CD4-positive, alpha-beta T cell treated with Interleukin-4 for 4 hours (primary cell): ENCODE measurements at places on chromosomes 1 and 21.

- DNase-seq: no peak
Measured at GRCh38 chr1:35838693-35839245, 31.0 kb downstream of the AGO4 start.

DNA sequence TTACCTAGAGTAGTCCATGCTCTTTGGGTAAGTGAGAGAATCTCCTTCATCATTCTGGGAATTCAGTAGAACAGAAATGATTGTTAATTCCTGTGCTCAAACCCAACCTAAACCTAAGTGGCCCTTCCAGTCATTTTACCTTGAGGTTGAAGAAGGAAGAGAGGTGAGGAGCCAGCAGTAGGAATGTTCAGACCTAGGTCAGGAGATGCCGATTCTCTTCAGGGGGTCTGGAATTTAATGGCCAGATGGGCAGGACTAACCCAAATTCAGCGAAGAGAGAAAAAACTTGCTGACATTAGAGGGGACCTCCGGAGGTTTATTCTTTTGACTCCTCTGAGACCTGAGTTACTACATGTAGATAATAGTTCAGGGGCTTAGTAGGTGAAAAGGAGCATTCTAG, 16.5 kb upstream of the OR2B11 start:
- no peak for DNase-seq

GRCh38 chr21:14285147-14285761, 69.3 kb downstream of the RBM11 start:
- no peak for DNase-seq

DNA sequence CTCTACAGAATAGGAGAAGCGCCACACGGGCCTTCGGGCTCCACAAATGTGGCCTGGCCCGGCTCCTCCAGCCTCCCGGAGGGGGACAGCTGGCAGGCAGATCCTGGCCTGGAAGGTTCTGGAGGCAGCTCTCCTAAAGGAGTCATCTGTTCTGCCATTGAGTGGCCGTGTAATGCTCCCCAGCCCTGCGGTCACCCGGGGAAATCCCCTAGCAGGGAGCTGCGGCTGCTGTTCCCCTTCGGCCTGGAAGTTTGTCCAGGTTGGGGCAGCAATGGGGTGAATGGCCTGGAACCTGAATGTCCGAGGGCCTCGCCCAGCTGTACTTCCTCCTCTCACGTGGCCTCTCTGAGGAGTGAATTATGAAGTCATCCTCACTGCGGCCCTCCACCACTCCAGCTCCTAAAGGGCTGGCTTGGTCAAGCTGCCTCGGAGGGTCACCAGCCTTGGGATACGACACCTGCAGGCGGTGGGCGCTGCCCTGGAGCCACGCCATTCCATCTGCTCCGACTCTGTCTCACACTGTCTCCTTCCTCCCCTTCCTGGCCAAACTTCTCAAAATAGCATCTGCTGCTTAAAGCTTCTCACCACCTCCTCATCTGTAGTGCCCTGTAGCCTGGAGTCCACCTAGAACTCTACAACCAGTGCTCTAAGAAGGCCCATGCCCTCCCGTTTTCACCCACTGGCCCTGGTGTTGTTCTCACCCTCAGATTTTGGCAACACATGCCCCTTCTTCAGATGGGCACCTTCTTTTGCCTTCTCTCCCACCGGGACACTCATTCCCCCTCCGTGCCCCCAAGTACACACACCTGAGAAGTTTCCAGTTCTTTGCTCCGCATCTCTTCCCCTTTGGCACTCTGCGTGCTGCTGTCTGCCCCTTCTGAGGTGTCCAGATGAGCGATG, 54.4 kb upstream of the TMPRSS2 start:
- DNase-seq: no peak

- DNase-seq: no peak
Measured at GRCh38 chr1:38839363-38839762, 20.2 kb downstream of the RRAGC start.

GRCh38 chr1:112297536-112297935, 98.5 kb upstream of the CTTNBP2NL start:
- DNase-seq: no peak

DNA sequence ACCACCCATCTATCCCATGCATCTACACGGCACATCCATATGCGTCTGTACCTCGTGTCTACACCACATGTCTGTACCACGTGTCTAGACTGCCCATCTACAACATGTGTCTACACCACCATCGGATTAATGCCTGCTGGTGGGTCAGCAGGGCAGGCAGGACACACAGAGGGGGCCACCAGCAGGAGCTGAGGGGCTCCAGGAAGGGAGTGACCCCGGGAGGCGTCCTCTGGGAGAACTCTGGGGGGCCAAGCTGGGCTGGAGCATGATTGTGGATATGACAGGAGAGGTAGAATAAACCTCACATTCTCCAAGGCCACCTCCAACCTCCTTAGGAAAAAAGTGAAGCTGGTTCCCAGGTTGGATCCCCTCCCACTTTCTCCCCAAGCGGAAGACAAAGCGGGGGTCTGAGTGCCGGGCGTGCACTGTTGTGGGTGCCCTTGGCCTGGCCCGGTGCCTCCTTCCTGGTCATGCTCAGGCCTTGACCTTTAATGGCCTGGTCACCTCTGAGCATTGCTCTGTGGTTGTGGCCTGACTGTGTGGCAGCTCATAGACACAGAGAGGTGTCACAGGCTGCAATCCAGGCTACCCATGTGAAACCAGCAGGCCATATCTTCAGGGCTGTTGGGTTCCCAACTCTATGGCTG, 881 bp upstream of the ACTRT2 start:
- no peak for DNase-seq

DNA sequence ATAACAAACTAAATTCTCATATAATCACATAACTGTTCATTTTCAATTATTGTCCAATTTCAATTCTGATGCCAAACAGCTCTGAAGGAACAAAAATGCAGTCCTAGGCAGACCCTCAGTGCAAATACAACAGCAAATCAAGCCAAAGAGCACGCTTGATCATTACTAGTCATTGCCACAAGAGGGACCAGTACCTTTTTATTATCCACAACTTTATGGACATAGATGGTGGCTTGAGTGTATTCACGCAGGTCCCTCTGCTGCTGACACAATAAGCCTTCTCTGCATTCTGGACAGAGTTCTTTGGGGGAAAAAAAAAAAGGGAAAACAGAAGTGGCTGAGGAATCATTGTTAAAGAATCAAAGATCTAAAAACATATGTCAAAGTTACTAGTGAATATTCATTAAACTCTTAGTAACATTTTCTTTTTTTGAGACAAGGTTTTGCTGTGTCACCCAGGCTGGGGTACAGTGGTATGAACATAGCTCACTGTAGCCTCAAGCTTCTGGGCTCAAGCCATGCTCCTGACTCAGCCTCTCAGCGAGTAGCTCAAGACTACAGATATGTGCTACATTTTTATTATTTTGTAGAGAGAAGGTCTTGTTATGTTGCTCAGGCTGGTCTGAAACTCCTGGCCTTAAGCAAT, 34.3 kb upstream of the RAP1GAP start:
- DNase-seq: no peak

- DNase-seq: no peak
Measured at GRCh38 chr21:33964706-33965325, 49.2 kb upstream of the ATP5PO start.

GRCh38 chr1:202249846-202250245, 56.2 kb downstream of the LGR6 start:
- DNase-seq: no peak

DNA sequence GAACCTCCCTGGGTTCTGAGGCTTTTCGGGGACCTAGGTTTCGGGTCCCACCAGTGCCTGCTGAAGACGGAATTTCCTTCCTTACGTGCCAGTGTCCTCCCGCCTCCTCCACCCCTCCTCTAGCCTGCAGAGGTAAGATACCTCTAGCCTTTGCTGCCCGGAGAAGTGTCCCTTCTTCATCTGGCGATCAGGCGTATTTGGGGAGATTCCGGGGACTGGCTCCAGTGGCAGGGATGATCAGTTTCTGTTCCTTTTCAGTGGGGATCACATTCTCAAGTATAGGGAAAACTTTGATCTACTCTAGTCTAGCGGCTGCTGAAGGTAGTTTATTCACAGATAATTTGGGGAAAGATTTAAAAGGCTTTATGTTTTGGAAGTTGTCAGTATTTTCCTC, 674 bp downstream of the CEP350 start:
- peak; percentile 9 for DNase-seq

- DNase-seq: no peak
Measured at GRCh38 chr1:183124259-183124658, 61.8 kb upstream of the LAMC2 start.

DNA sequence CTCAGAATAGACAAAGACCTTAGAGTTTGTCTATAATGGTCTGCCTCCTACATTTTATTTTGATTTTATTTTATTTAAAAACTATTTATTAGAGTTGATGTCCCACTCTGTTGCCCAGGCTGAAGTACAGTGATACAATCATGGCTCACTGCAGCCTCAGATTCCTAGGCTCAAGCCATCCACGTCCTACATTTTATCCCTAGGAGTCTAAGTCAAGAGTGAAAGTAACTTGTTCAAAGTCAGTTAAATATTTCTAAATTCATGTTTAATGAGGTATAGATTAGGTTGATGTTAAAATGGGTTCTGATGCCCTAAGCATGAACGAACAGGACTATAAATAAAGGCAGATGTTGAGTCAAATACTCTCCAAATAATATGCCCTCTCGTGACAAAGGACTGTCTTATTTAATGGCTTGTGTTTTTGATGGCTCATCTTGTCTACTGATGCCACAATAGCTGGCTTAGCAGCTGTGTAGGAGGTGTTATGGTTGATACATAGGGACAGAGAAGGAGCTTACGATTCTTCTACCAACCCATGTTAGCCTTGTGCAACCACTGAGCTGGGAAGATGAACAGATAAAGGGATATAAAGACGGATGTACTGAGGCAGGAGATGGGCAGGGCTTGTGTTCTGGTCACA, 66.0 kb upstream of the CR1L start:
- no peak for DNase-seq

- DNase-seq: no peak
Measured at GRCh38 chr21:34593954-34594531, 20.9 kb downstream of the RCAN1 start.

DNA sequence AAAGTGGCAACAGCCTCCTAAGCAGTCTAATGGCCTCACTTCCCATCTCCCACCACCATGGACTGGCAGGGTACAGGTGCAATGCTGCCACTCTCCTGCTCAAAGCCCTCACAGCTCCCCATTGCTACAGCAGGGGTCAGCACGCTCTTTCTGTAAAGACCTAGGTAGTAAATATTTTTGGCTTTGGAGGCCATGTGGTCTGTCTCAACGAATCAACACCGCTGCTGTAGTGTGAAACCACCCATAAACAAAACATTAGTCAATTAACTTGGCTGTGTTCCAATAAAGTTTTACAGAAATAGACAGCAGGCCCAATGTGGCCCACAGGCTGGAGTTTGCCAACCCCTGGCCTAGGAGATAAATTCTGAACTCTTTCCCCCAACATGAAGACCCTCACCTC, 44.6 kb upstream of the TMEM125 start:
- DNase-seq: no peak

GRCh38 chr1:246565751-246566127, 322 bp downstream of the TFB2M start:
- DNase-seq: no peak

- peak; percentile 90 for DNase-seq
Measured at GRCh38 chr1:225467193-225468020, 39.6 kb upstream of the LBR start.

DNA sequence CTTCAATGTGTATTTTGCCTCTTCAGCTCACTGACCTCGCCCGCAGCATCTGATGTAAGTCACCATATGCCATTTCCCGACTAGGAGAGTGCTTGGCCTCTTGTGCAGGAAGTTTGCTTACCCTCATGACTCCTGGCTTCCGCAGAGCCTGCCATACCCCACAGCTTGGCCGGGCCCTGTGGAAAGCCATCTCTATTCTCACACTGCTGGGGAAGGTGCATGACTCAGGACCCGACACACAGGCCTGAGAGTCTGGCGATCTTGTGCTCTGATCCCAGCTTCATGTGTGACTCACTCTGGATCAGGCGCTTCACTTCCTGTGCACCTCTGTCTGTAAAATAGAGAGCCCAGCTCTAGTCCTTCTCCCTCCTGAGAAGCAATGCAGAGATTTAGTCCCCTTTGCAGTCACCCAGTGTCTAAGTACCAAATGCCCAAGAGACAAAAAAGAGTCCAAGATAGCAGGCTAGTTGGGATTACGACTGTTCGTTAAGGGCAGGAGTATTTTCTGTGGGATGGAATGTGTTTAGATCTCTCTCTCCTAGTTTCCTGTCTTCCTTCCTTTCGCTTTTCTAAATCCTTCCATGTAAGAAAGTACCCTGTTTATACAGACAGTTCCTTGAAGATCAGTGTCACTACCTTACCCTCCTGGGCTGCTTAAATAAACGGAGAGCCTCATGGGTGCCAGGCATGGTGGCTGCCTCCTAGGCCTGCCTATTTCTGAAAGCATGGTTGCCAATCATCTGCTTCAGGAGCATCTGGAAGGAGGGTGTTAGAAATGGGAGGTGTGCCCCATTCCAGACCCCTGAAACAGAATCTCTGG, 62.8 kb upstream of the KIF26B start:
- DNase-seq: no peak

- DNase-seq: no peak
Measured at GRCh38 chr1:204611036-204611435, 74.5 kb downstream of the LRRN2 start.

DNA sequence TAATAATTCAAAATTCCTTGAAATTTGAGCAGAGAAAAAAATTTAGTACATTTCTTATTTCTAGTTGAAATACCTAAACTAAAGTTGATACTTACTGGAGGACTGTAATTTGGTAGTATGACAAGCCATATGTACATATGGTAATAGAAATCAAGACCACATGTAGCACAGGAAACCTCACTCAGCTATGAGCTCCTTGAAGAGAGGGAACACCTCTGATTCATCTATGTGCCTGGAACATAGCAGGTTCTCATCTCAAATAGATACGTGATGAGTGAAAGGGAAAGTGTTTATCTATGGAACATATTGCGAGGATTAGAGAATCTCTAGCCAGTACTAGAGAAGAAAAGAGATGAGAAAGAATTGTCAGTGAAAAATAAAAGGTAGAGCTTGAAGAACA, 47.9 kb upstream of the GNG4 start:
- peak; percentile 23 for DNase-seq

DNA sequence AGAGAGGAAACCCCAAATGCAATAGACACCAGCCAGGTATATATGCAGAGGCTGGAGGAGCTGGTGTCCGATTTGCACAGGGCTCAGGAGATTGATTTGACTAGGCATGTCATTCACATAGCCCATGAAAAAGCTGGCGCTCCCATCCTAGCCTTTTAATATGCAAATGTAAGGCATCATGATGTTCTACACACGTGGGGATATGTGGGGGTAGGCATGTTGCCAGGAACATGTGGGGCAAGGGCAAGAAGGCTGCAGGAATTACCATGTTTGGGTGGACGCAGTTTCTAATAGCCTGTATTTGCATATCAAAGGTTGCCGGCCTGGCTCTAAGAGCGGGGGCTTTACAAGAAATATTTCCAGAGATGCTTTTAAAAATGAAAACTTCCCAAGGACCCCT, 11.7 kb upstream of the SH3GLB1 start:
- DNase-seq: no peak
